ENCODE measurements at places on chromosomes 6 and 20.

- no peak for DNase-seq
Observed at GRCh38 chr6:108114841-108115597, 40.5 kb upstream of the OSTM1 start.

- no peak for DNase-seq
Observed at GRCh38 chr6:44789061-44789460, 401.6 kb downstream of the CDC5L start.

GRCh38 chr20:33674294-33675135, at the start of gene NECAB3:
TSS of gene NECAB3 (minus strand) at chr20:33674428. CDS start at chr20:33674352, 76 bp downstream.
- DNase-seq = no peak

DNA sequence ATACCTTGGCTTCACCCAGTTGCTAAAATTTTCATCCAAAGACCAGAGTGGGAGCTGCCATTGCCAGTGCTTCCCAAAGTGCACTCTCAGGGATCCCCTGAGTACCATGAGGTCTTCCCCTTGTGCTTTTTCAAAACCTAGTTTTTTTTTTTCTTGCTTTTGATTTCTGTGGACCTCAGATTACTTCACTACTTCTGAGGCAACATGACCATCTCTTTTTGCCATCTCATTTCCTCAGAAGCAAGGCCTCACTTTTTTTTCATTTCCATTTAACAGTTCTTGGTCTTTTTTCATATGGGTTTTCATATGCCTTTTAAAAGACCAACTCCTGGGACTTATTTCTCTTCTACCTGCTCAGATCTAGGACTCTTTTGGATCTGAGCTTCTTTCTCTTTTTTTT, 64.1 kb upstream of the MMS22L start:
- DNase-seq = no peak

All from AG09309 (cell line).